IMR-90 (cell line): ENCODE measurements at places on chromosomes 7 and 10. TPM values are rescaled to one million over a fixed set of nuclear protein-coding genes. Genes with fewer than 3 reads are reported as not detected.

The KCNIP2 gene
- under 0.01 TPM in 1 of 2 replicates, not detected in the other for total RNA-seq

The USP6NL gene
- total RNA-seq: 9.1 and 11.9 TPM in 2 replicates

The SLC4A2 gene
- 25.3 and 29.6 TPM in 2 replicates for total RNA-seq

The KEL gene
- not detected in 2 replicates for total RNA-seq

The ZCWPW1 gene
- 0.56 and 0.72 TPM in 2 replicates for total RNA-seq

The CDK14 gene
- total RNA-seq: 28.1 and 29.6 TPM in 2 replicates

The PRF1 gene
- not detected in 2 replicates for total RNA-seq

The ADARB2 gene
- not detected in 2 replicates for total RNA-seq

The GGCT gene
- total RNA-seq: 12.0 and 17.5 TPM in 2 replicates

The PBLD gene
- total RNA-seq: 5.0 and 5.7 TPM in 2 replicates

The GNAT3 gene
- not detected in 2 replicates for total RNA-seq

The DYNC1I1 gene
- total RNA-seq: under 0.01 TPM in 1 of 2 replicates, not detected in the other
